Activated naive CD4-positive, alpha-beta T cell treated with Interleukin-2 at 50 U/mL for 16 hours (primary cell): ENCODE measurements at places on chromosomes 6 and 20.

DNA sequence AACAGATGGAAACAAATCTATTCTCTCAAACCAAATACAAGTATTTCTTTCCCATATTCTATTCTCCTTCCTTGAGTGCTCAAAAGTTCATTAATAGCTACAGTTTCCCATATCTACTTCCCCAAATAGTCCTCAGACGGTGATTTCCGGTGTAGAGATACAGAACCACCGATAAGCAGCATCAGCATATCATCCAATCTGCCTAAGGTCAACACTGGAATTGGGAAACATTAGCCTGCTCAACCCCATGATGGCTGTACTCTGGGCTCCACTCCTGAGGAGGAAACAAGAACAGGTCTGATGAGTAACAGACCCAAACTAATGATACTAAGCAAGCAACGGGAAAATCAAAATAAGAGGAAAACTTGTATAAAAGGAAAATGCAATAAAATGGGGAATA lies 115.6 kb downstream of the EPB41L2 start:
- no peak for DNase-seq

DNA sequence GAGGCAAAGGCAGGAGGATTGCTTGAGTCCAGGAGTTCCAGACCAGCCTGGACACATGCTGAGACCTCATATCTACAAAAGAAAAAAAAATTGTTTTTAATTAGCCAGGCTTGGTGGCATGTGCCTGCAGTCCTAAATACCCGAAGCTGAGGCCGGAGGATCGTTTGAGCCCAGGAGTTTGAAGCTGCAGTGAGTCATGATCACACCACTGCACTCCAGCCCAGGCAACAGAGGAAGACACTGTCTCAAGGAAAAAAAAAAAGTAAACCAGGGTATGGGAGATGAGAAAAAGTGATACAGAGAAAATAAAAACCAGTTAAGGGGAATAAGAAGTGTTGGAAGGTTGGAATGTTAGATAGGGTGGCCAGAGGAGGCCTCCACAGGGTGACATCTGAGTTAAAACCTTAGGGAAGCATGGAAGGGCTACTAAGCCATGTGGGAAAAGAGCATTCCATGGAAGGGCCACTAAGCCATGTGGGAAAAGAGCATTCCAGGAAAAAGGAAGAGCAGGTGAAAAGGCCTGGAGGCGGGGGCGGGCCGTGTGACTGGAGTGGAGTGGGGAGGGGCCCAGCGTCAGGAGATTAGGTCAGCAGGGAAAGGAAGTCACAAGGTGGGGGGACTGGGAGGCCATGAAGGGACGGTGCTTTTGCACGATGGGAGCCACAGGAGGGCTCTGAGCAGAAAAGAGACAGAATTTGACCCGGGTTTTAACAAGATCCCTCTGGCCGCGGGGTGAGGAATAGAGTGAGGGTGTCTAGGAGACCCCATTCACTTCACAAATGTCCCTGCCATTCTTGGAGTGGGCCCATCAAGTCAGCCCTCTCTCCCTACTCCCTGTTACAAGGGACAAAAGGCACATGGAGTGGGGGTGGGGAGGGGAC lies 18.3 kb downstream of the CPNE5 start:
- DNase-seq = no peak

DNA sequence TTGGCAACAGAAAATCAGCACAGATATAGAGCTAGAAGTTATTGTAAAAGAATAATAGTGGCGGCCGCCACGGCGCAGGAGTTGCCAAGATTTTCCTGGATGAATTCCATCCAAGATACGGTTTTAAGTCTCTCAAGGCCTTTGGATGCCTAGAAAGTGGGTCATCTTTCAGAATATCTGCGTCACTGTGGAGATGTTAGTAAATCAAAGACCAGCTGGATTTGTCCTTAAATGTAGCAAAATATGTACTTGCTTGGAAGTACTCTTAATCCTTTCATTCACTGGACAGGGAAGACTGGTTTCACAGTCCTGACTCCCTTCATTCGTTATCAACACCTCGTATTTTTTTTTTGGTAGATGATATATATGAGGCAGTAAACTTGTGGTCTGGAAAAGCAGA lies 83.0 kb downstream of the SLC22A3 start:
- DNase-seq = no peak

- no peak for DNase-seq
These were observed at the start of gene PLA2G7 for GRCh38 chr6:46734867-46735719. Gene PLA2G7, minus strand, starts transcription at chr6:46735375. Its CDS starts 12,484 bp downstream, at chr6:46722891.

DNA sequence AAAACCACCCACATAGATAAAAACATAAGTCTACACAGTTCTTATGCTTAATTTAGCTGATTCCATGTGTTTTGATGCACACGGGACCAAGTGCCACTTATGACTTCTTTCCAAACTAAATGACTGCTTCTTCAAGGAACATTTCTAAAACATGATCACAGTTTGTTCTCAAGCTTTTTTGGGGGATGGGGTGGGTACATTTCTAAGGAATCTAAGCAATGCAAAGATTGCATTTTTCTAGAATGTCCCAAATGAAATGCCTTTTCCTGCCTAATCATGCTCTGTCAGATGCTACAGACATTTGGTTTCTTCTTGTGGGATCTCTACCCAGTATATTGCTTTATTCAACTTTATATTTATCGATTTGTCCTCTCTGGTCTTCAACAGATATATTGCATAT lies 496.8 kb upstream of the JAG1 start:
- no peak for DNase-seq

- DNase-seq = no peak
These were observed 10.1 kb downstream of the LSM14B start for GRCh38 chr20:62132421-62132820.

GRCh38 chr6:161596807-161597520 lies 323.1 kb upstream of the AGPAT4 start:
- no peak for DNase-seq

- no peak for DNase-seq
These were observed 41.9 kb downstream of the MTHFD1L start for GRCh38 chr6:150907383-150907782.

DNA sequence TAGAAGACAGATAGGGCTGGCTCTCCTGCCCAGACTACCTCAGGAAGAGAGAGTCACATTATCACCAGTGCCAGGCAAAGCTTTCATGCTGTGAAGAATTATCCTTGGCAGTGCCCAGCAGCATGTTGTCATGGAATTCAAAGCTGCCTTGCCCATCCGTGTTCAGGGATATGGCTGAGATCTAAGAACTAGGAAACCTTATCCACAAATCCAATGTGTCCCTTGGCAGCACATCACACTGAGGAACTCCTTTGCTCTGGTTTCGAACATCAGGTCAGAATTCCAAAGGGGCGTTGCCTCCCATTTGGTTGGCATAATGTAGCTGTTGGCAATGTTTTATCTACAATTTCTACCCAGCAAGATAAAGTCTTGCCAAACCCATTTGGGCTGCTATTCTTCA lies 52.7 kb downstream of the ADGRF1 start:
- no peak for DNase-seq

DNA sequence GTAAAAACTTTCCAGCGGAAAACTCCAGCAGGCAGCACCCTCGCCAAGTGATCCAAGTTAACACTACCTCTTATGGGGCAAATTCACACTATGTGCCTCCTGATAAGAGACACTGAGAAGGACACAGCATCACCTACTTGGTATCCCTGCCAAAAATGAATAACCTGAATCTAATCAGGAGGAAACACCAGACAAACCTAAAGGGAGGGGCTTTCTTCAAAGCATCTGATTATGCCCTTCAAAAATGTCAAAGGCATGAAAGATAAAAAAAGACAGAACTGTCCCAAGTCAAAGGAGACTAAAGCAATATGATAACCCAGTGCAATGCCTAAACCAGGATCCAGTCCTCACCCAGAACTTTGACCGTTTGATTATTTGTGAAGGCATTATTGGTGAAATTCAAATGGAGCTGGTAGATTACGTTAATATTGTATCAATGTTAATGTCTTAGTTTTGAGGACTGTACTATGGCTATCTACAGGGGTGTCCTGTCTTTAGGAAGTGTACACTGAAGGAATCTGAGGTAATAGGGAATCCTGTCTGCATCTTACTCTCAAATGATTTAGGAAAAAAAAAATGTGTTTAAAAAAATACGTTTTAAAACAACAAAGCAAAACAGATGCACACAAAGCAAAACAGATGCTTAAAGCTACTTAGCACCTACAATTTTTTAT lies 8.3 kb downstream of the TBC1D7 start:
- no peak for DNase-seq

- peak; percentile 37 for DNase-seq
These were observed 57.3 kb downstream of the LINC00237 start for GRCh38 chr20:21048841-21049273.

GRCh38 chr6:33641144-33641543 lies 20.0 kb downstream of the ITPR3 start:
- DNase-seq = no peak

GRCh38 chr6:163429858-163430448 lies 15.4 kb downstream of the QKI start:
- no peak for DNase-seq

DNA sequence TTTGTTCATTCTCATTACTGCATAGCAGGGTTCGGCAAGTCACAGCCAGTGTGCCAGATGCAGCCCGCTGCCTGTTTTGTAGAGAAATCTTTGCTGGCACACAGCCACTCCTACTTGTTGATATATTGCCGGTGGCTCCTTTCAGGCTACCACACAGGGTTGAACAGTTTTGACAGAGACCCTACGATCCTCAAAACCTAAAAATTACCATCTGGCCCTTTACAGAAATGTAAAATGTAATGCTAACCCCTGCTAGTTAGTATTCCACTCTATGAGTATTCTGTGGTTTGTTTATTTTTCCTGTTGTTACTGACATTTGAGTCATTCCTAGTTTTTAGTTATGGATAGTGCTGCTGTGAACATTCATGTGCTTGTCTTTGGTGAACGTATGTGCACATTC lies 11.5 kb downstream of the DHX35 start:
- no peak for DNase-seq

GRCh38 chr6:106083618-106084017 lies 2.5 kb upstream of the PRDM1 start:
- peak; percentile 44 for DNase-seq

DNA sequence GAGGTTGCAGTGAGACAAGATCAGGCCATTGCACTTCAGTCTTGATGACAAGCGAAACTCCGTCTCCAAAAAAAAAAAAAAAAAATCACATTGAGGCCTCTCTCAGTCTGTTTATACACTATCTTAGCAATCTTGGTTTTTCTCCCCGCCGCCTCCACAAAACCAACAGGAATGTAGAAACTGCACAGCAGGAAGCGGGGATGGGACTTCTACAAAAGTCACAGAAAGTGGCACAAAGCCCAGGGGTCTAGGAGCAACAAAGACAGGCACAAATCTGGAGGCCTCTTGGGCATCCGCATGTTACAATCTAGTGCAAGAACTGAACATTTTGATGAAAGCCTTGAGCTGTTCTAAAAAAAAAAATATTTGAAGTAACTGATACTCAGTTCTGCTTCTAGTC lies 48.6 kb downstream of the KDM1B start:
- DNase-seq = no peak
